ENCODE measurements at places on chromosomes 6 and 20.

DNA sequence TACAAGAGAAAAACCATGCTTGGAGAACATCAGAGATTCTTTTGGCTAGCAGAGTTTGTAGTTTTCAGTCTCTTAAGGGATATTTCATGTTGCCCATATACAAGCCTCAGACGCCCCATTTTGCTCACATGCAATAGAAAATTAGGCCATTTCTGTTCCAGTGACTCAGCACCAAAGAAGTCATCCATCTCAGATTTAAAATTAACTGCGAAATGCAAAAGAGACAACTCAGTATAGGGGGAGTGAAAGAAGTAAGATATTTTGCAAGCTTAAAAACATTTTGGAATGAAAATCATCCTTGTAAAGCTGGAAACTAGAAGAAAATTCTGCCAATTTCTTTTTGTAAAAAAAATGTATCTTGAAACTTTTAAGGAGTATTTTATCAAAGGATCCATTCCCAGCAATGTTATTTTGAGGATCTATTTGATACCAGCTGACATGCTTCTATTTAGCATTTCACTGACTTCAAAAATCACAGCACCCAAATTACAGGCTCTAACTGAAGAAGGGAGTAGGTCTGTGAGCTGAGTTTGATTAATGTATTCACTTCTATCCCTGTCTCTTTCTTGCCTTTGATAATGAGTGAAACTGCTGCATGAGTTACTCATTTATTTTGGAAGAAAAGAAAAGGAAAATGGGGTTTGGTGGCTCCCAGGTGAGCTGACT is 223.7 kb upstream of the SULF2 start:
- DNase-seq = no peak

DNA sequence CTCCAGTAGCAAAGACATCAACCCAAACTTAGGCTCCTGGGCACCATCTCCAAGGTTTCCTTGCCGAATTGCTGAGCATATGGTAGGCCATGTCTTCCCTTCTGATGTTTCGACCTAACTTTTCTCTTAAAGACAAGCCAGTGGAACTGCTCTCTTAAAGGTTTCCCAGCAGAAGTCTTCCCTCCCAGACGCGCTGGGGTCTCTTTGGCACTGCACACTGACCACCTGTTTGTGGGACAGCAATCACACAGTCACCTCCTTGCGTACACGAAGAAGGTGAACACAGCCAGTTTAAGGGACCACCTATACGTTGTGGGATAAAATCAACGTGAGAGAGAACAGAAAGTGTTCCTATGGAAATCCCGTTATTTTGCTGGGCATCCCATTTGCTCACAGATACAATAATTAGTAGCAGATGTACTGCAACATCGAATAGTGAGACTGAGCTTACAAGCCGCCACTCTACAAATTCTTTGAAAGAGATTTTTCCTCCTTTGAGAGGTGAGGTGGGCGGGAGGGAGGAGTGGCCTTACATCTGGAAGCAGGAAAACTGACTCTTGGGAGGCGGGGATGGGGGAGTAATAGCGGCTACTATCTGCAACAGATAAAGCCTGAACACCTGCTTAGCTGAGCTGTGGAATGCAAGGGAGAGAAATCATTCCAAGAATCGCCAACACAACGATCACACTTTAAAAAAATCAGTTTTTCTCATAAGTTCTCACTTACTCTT is 9.9 kb downstream of the GRIK2 start:
- DNase-seq = no peak

DNA sequence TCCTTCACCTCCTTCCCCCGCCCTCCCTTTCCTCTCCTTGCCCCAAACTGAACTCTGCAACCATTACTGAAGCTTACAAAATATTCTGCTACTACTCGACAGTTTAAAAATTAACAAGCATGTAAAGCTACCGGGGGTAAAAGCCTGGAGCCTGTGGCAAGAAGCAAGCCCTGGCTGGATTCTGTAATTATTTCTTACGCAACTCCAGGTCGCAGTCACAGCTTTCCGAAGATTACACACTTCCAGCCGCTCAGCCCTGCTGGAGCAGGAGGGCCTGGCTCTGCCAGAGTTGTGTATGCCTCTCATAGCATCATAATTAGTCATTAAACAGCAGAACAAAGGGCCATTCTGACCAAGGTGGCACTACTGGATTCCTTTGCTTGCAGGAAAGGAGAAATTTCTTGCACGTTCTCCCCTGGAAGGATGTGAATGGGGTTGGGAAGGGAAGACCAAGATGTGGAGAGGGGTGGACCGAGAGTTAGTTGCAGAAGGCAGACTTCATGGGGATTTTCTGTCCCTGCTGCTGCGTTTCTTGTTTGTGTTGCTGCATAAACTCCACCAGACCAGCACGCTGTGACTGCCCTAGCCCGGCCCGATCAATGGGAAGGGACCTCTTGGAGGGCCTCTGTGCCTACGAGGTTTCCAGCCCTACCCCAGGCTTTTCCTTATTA is 23.6 kb downstream of the FOXQ1 start:
- no peak for DNase-seq

- DNase-seq = no peak
Measured at GRCh38 chr20:41044409-41045062, 15.9 kb downstream of the TOP1 start.

GRCh38 chr6:51487937-51488336 is 599.5 kb downstream of the PKHD1 start:
- no peak for DNase-seq

- DNase-seq = no peak
Measured at GRCh38 chr6:151765444-151765886, 42.0 kb upstream of the ESR1 start.

DNA sequence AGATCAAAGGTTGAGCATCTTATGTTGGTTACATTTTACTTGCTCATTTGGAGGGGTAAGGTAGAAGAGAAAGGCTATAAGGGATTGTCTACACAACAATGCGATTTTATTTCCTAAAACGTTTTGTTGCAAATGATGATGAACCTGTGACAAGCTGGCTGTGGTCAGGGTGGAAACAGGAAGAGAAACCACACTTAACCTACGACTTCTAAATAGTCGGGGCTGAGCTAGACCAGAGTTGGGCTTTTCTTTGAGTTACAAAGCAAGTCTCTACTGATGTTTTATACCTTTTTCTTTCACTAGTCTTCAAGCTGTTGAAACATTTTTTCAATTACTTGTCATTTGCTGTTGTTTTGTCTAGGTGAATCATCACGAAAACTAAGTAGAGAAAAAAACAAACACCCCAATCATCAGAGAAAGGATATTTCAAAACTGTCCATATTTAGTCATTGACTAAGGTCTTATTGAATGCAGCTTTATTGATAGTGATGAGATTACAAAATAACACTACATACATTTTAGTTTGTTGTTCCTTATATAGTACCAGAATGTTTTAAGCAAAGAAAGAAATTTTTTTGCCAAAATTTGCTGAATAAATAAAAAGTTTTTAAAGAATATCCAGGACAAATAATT is 18.0 kb downstream of the KLHL31 start:
- DNase-seq = peak; percentile 12

- no peak for DNase-seq
Measured at GRCh38 chr6:31037169-31037568, 26.9 kb downstream of the MUC22 start.

DNA sequence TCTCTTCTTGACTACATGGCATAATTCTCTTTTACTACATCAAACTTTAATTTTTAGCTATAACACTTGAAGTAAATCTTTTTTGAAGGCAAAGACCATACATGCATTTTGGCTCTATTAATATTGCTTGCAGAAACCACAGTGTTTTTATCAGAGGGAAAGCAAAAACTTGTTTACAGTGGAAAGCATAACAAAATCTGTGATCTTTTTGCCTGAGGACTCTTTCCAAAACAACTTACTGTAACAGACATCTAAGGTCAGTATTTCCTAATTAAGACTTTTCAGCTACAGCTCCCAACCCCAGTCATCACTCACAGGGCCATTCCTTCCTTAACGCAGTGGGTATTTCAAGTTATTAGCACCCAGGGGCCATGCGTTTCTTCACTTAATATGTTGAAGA is 274.7 kb downstream of the CDKAL1 start:
- no peak for DNase-seq

DNA sequence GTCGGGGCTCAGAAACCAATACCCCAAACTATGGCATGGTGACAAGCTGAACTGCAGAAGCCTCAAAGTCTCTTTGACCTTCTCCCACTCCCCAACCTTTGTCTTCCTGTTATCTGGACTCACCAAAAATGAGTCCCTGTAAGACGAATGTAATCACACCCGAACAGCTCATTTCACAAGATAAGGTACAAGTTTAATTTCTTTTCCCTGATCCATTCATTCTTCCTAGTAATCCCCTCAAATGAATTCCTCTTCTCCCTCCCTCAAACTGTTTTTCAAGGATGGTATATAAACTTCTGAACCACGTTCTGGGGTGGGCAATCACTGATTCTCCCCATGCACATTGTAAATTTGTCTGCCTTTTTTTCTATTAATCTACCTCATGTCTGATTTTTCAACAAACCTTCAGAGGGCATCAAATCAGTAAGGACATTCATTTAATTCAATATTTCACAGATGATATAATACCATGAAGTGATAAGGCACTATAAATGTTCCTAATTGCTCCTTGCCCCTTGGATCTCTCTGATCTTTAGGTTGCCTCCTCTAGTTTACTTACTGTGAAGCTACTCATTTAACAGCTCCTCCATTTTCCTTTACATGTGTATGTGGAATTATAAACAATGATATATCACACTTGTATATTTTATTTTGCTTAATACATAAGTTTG is 77.2 kb downstream of the OR2B2 start:
- no peak for DNase-seq

DNA sequence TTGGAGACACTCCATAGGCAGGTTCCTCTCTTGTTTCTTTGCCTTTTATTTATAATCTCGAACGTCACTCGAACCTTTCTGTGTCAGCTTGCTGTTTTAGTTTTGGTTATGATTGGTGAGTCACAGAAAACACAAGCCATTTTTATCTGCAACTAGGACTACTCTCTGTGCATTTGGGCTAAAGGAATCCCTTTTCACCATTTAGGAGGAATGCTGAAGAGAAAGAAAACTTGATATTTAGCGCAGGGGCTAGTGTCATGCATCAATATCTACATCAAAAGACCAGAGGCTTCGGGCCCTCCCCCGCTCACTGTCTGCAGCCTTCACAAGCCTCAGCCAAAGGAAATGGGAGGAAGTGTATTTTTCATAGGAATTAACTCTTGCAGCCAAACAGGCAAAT is 507.8 kb upstream of the CITED2 start:
- DNase-seq = no peak

DNA sequence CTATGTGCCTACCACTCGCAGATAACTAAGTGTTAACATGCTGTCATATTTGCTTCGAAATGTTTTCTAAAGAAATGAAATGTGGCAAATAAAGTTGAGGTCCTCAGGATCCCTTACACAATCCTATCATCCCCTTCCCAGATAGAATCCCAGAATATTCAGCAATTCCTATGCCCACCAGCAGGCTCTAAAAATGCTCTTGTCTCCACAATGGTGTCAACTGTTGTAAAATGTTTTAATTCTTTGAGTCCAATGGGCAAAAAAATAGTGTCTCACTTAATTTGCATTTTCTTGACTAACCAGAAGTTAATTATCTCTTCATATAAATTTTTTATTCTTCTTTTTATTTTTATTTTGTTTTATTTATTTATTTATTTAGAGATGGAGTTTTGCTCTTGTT is 103.9 kb upstream of the MAP7 start:
- DNase-seq = no peak

DNA sequence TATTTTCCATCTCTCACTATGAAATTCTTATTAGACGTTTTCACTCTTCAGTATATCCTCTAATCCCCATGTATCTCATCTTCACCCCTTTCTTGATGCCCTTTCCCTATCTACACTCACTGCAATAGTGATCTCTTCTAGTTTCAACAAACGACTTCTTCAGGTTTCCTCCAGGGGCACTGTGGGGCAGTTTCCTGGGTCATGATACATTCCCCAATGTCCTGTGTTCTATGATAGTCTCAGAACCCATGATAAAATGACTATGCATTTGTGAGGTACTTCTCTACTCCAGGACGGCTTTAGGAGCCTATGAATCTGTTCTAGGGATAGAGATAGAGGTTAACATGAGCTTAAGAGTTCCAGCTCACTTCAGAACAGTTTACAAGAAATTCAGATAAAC is 183.3 kb downstream of the FOXC1 start:
- DNase-seq = no peak

DNA sequence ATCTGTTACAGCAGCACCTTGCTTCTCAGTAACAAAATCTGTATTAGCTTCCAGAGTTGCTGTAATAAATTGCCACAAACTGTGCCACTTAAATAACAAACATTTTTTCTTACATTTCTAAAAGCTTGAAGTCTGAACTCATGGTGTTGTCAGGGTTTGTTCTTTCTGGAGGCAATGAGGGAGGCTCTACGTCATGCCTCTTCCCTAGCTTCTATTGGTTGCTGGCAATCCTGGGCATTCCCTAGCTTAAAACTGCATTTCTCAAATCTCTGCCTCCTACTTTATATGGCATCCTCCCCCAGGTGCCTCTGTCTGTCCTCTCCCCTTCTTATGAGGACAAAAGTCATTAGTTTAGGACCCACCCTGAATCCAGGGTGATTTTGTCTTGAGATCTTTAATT is 41.6 kb upstream of the TMEM244 start:
- no peak for DNase-seq

DNA sequence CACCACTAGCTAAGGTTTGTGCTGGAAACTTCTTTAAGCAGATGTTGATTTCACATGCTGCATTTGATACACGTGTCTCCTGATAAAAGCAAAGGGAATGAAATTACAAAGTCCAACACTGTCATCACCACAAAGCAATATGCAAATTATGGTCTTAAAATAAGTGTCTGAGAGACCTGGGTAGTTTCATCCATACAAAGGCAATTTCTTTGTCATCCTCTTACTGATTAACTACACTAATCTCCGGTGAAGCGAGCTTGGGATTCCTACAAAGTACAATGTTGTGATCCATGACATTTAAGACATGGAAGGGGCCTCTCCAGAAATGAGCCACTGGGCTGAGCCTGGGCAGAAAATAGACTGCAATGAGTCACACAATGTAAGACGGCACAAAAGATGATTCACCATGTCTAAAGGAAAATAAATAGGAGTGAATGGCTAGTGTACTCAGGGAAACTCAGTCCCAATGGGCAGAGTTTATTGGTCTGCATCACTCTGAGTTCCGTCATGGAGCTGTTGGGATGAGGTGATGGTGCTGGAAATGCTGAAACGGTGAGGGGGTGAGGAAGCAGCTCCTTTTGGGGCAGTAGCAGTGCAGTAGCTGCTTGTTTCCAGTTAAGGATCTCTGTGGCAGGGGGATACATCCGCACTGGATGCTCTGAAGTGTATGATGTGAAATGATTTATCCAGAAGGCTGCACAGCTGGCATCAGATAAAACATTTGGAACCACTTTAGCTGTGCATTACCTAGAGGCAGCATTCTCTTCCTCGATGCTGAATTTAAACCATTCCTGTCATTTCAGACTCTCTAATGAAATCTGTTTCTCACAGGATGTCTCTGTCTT is 103.3 kb downstream of the IBTK start:
- no peak for DNase-seq

- no peak for DNase-seq
Measured at GRCh38 chr6:153941768-153942167, 97.3 kb upstream of the OPRM1 start.

DNA sequence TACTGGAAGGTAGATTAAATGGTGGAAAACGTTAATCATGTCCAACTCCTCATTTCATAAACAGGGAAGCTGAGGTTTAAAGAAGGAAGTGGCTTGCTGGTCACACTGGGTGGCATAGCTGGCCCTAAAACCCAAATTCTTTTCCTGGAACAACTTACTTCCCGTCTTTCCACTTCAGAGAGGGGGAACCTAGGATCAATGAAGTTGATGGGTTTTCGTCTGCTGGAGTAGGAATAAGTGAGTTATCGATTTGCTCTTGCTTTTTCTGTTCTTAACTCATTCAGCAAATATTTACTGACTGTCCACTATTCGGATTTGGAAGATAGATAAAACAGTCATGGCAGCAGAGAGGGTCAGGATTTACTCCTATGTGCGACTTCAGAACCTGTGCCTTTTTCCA is 1.2 kb upstream of the SYS1 start:
- DNase-seq = no peak
